HS-5 (cell line): ENCODE measurements at places on chromosomes 7 and 10.

- no peak for DNase-seq
These were observed at the start of gene GSTO2 for GRCh38 chr10:104268713-104269645. Gene GSTO2, plus strand, starts transcription at chr10:104269184. Its CDS starts 5,732 bp downstream, at chr10:104274916.

DNA sequence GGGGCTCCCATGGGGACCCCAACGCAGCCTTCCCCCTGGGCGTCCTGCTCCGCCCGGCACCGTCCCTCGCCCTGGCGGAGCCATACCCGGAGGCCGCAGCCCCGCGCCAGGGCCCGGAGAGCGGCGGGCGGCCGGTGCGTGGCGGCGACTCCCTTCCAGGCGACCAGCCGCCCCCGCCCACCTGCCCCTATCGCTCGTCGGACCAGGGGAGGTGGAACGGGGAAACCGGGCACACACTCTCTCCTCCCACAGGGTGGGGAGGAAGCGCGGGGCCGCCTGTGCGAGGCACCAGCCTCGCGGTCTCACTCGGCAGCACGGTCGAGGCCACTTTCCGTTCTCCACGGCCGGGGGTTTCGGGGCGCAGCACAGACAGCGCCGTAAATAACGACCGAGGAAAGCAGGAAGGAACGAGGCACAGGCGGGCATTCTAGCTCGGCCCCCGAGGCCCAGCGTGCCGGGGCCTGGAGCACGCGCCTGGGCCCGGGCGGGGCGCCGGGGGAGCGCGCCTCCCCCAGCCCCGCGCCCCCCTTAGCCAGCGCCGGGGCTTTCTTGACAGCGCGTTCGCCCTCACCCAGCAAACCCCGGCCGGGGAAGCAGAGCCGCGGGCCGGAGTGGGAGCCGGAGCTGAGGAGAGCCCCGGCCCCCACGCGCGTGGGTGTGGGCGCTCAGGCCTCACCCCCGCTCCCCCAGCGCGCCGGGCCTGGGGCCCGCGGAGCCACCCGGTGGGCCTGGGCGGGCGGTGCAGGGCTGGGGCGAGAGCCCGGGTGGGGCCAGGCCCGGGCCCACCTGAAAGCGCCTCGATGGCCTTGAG lies 936 bp downstream of the IGF2BP3 start:
- DNase-seq, result no peak

- DNase-seq, result no peak
These were observed 28.7 kb upstream of the USP6NL start for GRCh38 chr10:11639849-11640764.

DNA sequence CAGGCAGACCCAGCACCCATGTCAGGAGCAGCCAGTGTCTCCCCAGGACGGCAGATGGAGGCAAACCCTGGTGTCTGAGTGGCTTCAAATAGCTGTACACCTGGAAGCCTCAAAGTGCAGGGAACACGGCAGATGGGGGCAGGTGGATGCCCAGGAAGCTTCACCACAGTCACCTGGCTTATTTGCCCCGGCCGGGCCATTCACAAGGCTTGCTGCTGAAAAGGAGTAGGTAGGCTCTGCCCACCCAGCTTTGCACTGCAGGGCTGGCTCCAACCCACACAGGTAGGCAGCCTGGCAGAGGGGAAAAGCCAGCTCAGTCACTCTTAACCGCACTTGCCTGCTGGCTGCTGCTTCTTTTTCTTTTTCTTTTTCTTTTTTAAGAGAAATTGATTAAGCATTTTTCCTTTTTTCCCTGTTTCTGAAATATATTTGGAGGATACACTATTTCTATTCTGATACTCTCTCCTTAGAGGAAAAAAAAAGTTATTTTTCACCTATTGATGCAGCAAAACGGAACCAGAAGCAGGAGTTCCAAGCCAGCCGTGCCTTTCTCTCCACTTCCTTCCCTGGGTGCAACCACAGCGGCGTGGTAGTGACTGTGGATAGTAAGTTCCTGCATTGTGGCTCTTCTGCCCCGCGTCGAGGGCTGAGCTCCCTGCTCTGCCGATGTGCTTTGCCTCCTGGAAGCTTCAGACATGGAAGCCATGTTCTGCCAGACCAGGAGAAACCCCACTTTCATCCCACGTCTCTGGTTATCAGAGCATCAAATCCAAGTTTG lies 118.3 kb downstream of the KLF6 start:
- no peak for DNase-seq

DNA sequence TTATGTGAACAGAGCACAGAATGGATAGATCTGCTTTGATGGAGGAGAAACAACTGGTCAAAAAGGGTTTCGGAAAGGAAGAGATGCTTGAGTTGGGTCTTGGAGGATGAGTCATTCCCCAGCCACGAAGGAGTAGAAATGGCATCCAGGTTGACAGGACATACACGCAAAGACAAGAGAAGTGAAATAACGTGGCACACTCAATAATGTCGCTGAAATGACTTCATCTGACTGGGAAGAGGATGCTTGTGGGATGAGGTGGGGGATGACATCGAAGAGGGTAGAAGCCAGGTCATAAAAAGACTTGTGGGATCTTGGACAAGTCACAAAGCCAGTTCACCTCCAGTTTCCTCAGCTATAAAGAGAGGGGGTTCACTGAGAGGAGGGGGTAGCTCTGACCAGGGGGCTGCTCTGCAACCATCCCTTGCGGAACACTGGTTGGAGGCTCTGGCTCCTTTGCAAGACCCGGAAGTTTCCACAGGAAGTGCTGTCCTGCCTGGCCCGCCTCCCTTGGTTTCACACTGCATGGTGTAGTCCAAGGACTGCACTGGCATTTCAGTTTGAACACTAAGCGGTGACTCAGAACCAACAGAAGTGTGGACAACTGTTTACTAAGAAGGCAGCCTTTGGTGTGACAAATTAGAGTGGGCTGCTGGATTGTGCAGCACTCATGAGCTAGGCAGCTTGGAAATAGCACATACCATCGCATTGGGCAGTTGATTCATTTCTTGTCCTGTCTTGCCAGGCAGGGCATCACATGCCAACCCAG lies 189.9 kb upstream of the ADO start:
- no peak for DNase-seq
